ENCODE measurements at places on chromosomes 3 and 15.

- DNase-seq, result no peak
Observed at GRCh38 chr15:82798531-82799166, 7.2 kb downstream of the FSD2 start.

DNA sequence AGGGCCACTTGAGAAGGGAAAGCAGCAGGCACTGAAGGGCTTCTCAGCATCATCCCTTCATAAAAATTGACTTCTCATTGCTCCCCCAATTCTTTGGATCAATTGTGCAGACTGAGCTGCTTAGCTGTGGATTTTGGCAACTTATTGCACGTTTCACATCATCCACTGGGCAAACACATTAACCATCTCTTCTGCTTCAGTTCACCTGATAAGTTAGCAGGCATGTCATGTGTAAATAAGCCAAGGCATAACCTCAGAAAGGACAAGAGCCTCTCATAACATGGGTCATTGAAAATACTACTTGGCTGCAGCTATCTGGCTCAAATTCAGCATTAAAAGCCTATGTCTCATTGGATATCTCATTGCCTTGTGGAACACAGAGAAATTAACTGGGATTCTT is 366.5 kb downstream of the LRRC3B start:
- DNase-seq, result no peak

- DNase-seq, result peak; percentile 35
Observed at GRCh38 chr15:77118882-77119321, 48.0 kb upstream of the TSPAN3 start.

DNA sequence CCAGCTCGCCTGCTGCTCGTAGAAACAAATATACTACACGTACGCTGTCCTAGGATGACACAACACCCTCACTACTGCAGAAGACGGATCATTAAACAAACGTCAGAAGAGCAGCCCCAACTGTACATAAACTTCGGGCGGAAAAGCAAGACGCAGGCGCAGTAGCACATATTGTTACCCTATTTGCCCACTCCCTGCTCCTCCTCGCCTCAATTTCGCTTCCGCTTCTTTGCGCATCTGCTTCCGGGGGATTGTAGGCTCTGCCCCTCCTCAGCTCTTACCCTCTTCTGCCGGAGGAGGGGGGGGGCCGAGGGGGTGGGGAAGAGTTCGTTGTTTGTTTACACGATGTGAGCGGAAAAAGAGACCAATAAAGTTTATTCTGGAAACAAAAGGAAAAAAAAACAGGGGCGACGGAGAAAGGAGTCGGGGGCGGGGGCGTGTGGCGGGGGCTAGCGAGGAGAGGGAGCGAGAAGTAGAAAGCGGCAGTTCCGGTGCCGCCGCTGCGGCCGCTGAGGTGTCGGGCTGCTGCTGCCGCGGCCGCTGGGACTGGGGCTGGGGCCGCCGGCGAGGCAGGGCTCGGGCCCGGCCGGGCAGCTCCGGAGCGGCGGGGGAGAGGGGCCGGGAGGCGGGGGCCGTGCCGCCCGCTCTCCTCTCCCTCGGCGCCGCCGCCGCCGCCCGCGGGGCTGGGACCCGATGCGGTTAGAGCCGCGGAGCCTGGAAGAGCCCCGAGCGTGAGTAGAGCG is at the start of gene PIK3CA:
Gene PIK3CA (plus strand): TSS at position 485 of the 743 bp plus-strand sequence. CDS start 50,469 bp downstream, outside the sequence.
- DNase-seq, result peak; percentile 87

- no peak for DNase-seq
Observed at GRCh38 chr3:52240886-52241370, 2.0 kb upstream of the TWF2 start.

- no peak for DNase-seq
Observed at GRCh38 chr3:143430568-143430967, 311.0 kb downstream of the CHST2 start.

DNA sequence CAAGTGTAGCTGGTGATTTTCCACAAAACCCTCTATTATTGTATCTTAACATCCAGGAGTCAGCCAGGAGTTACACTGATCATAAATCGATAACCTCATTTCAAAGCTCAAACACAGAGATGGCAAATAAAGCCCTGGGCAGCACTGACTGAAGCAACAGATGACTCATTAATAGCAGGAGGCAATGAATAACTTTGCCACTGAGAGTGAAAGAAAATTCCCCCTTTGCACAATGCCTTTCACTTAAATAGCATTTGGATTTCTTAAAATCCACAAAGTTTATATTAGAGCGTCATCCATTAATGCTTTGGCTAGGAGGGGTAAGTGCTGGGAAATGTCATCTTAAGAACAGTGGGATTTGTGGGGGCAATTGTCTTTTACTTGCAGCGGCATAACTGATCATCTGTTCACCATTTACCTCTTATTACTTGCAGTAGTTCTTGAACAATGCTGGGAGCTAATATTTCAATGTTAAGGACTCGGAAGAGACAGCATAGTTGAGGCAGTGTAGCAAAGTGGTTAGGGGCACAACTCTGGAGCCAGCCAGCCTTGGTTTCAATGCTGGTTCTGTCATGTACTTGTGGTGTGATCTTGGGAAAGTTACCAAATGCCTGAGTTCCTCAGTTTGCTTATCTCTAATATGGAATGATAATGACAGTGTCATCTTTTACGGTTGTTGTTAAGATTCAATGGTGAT is 630.4 kb upstream of the TBL1XR1 start:
- DNase-seq, result no peak

- no peak for DNase-seq
Observed at GRCh38 chr3:185094697-185095096, 58.2 kb downstream of the C3orf70 start.

DNA sequence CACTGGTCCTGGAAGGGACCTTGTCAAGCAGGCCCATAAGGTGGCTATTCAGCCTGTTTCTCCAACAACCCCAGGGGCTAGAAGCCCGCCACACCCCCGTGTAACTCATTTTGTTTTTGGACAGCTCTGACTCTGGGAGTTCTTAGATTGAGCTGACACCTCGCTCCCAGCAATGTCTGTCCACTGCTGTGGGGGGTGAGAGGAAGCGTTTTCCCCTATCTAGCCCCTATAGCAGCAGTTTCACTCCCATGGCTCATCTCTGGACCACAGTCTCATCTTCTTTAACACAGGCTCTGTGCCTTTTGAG is 1.1 kb upstream of the PPP1R2 start:
- DNase-seq, result no peak
